GM04503 (cell line): ENCODE measurements at places on chromosomes 3 and 15.

DNA sequence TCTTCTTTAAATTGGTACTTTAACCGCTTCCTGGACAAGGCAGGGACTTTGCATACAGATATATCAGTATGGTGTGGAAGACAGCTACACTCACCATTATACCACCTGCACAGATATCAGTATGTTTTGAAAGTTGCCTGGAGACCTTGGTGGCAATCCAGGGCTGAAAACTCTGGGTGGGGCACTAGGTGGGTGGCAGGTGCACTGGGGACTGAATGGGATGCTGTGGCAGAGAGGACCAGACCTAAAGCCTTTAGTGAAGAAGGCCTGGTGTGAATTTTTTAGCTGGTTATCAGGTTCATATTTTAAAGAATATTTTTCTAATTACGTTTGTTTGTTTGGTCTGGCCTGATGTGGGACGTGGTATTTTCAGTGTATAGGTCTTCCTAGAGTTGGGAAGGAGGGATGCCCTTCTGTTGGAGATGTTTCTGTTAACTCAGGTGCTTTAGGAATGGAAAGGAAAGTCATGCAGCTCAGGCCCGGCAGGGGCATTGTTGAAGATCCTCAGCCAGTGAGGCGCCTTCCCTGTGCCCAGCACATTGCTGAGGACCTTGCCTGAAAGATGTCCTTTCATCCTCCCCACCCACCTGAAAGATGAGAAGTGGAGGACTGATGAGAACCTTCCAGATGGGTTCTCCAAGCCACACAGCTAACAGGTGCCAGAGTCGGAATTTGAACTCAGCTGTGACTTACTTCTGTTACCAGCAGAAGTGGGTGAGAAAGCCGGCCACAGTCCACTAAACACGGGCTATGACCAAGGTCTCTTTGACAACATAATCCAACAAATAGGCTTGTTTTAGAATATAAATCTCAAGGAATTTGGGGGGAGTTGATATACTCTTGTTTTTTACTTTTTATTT is 77.3 kb downstream of the APBA2 start:
- no peak for DNase-seq

GRCh38 chr3:127682561-127682960 is 9.8 kb downstream of the ABTB1 start:
- no peak for DNase-seq

- DNase-seq = no peak
Observed at GRCh38 chr3:149015393-149015792, 24.1 kb downstream of the GYG1 start.

- DNase-seq = no peak
Observed at GRCh38 chr15:60546744-60547143, 67.8 kb upstream of the ICE2 start.

- DNase-seq = peak; percentile 79
Observed at GRCh38 chr3:5058471-5058951, 63.6 kb upstream of the ARL8B start.

GRCh38 chr15:93126148-93126547 is 37.1 kb upstream of the RGMA start:
- DNase-seq = no peak
